ENCODE measurements at places on chromosomes 2 and 18.

DNA sequence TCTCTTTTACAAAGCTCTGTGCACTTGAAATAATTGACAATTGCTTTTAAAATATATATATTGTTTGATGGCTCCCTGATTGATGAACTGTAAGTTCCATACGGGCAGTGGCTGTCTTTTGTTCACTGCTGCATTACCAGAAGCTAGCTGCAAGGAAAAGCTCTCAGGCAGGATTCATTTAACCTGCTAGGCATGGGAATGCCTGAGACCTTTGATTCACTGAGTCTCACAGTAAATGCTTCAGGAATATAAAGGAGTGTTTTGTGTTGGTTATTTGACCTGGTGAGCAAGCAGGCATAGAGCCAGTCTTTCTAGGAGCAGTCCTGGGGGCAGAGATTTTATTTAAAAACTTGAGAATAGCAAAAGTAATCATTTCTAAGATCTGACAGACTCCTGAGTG, 193.2 kb upstream of the ITGA4 start:
- DNase-seq, result no peak

DNA sequence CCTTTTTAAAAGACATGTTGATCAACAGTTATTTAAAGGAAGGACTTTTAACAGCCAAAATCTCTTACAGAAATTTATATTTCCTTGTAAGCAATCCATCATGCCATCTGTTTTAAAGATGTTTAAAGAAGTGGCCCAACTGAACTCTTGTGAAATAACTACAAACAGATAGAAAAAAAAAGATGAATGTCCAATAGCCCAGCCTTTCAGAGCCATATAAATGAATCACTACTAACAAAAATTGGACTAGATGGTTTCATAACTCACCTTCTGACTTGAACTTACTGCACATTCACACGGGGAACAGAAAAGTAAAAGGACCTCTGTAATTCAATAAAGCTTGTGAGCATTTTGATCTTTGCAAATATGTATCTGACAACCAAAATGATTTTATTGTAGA, 319.0 kb upstream of the CHAC2 start:
- no peak for DNase-seq

- DNase-seq, result no peak
Measured at GRCh38 chr2:57943315-57943714, 103.3 kb upstream of the VRK2 start.

DNA sequence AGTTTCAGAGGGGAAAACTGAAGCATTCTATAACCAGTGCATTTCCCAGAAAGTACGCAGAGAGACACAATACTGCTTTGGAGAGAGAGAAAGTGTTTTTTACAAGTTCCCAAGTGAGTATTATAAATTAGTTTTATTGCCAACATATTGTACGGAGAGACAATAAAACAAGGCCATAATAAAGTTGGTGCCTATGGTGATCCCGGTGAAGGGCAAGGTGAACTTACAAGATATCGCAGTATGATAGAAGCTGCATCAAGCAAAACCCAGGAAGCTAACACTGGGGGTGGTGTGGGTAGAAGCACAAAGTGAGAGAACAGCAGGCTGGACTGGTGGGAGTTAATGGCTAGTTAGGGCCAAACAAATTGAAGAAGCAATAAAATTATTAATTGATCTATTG, 7.5 kb downstream of the TMSB10 start:
- DNase-seq, result no peak

DNA sequence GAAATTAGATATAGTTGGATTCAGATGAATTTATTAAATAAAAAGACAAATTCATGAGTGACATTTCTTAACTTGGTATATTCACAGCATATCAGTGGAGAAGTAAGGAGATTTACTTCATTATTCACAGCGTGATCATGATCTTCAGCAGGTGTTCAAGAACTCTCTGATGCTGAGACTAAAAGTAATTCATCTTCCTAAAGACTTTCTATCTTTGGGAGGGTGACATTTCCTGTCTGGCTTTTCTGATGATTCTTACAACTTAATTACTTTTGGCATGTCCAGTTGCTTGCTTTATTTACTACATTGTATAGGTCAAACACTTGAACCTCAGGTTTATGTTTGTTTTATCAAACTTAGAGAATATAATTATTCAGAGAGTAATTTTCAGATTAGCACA, 224.6 kb downstream of the PLCL1 start:
- no peak for DNase-seq

- no peak for DNase-seq
Measured at GRCh38 chr2:44960871-44961270, 19.4 kb downstream of the SIX3 start.

DNA sequence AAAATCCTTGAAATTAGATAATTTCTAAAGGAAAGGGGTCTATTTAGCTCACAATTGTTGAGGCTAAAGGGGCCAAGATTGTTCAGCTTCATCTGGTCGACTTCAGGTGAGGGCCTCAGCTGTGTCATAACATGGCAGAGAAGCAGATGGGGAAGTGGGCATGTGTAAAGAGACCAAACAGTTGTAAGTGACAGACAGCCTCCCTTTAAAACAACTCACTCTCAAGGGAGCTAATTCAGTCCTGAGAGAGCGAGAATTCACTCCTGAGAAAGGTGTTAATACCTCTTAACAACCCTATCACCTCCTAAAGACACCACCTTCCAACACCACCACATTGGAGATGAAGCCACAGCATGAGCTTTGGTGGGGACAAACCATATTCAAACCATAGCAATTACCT, 62.4 kb downstream of the KCMF1 start:
- DNase-seq, result no peak

DNA sequence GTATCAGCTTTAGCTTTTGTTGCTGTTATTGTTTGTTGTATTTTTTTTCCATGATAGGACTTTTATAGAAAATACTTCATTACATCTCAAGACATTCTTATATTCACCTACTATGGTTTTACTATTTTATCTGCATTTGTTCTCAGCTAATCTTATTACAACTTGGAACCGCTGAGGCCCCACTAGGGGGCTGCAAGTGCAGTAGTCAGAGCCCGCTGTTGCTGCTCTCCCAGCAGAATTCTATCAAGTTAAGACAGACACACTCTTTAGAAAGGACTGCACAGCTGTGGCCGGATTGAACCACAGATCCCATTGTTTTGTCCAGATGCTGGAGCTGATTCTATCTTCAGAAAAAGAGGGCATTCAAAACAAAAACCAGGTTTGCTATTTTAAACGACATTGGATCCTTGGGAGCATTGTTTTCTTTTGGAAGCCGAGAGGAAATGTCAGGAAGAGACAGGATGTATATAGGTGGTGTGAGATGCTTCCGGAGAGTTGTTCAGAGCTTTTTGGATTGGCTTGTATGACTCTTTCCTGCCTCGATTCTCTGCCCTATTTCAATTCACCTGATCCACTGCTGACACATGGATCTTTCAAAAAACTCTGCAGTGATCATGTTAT, 105.7 kb upstream of the GAREM1 start:
- no peak for DNase-seq

GRCh38 chr2:67295851-67296250, 101.3 kb upstream of the ETAA1 start:
- DNase-seq, result no peak

All from GM13976 (cell line).